ENCODE measurements at places on chromosomes 12 and 14. TPM values are rescaled to one million over a fixed set of nuclear protein-coding genes. Genes with fewer than 3 reads are reported as not detected.
A peak's percentile ranks its signal among the peaks of the same experiment; 100 is the strongest.

Gene CLEC2A
- not detected for total RNA-seq

Gene PLEK2
- total RNA-seq, result not detected

Gene DIO3
- 1.0 TPM for total RNA-seq

Gene DNAJC22
- total RNA-seq, result not detected

Gene FOXN4
- total RNA-seq, result not detected

GRCh38 chr12:5461966-5462365 lies 30.1 kb downstream of the NTF3 start:
- no peak for DNase-seq
- H3K4me1 ChIP-seq, result no peaks in the 10 kb centered on the region
- H3K27me3 ChIP-seq, result no peaks in the 10 kb centered on the region
- H3K27ac ChIP-seq, result no peak overlapping the region

DNA sequence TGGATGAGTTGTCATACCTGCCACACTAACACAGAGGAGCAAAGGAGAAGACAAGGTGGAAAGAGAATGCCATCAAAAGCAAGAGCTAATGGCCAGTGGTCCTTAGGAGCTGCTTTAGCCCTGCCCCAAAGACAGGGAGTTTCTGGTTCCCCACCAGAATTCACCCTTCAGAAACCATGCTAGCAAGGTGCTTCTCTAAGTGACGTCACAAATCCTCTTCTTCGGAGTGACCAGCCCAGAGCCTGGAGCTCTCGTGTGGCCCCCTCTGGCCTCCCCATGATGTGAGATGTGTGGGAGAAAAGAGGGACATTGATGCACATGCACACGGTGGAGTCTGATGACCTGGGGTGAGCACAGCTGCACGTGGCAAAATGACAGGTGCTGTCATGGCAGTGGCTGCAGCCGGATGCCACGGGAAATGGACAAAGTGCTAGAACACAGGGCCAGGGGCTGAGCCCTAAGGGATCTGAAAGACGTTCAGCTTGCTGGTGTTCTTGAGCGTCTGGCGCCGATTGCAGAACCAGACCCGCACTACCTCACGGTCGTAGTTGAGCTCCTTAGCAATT lies 16.9 kb upstream of the TFCP2 start:
- H3K36me3 ChIP-seq, result no peaks in the 10 kb centered on the region
- no peak for DNase-seq
- no peak overlapping the region for H3K4me3 ChIP-seq
- no peaks in the 10 kb centered on the region for H3K27me3 ChIP-seq

DNA sequence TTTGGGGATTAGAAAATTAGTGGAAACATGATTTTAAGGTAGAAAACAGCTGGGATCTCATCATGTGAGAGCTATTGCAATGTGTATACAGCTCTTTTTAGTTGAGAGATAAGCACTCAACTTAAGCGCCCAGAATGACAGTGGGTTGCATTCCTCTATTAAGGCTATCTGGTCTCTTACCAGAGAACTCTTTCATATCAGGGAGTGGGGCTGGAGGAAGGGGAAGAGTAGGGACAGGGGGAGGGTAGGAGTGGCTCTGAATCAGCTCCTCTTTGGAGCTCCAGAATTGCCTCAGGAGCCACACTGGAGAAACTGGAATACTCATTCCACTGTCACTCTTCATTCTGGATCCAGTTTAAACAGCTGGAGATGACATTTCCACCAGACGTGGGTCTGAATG lies 9.2 kb upstream of the PLEKHG3 start:
- H3K4me3 ChIP-seq, result no peak overlapping the region
- no peak overlapping the region for H3K27ac ChIP-seq
- peaks cover 6% of the 10 kb centered on the region for H3K4me1 ChIP-seq
- no peak for DNase-seq

- H3K36me3 ChIP-seq, result no peaks in the 10 kb centered on the region
- H3K4me3 ChIP-seq, result no peak overlapping the region
- H3K27me3 ChIP-seq, result no peaks in the 10 kb centered on the region
- no peaks in the 10 kb centered on the region for H3K4me1 ChIP-seq
- no peak for DNase-seq
Measured at GRCh38 chr14:67395086-67395875, 16.7 kb downstream of the PLEK2 start.

GRCh38 chr12:89239534-89239933 lies 112.8 kb downstream of the DUSP6 start:
- no peaks in the 10 kb centered on the region for H3K27me3 ChIP-seq
- no peaks in the 10 kb centered on the region for H3K36me3 ChIP-seq
- H3K27ac ChIP-seq, result no peak overlapping the region
- no peaks in the 10 kb centered on the region for H3K4me1 ChIP-seq

DNA sequence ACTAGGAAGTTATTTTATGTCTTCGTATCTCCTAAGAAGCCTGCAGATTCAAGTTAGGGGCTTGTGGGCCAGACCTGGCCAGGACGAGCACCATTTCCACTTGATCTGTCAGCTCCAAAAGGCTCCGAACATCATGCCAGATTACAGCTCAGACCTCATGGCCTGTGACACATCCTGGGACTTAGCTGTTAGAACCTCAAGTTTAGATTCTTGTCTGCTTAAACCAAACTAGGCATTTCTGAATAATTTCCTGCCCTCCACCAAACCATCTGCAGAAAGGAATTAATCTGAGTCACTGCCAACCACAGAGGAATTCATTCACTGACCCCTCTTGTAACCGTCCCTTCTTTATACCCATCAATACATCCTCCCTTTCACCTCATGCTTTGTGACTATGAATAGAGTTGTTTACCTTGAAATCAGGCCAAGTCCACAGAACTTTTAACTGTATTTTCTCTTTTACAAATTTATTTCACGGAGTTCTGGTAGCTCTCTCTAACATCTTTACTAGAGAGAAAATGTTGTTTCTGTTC lies 120.3 kb downstream of the FBXL14 start:
- H3K27ac ChIP-seq, result no peak overlapping the region
- no peaks in the 10 kb centered on the region for H3K36me3 ChIP-seq
- no peak overlapping the region for H3K4me3 ChIP-seq
- no peaks in the 10 kb centered on the region for H3K27me3 ChIP-seq

DNA sequence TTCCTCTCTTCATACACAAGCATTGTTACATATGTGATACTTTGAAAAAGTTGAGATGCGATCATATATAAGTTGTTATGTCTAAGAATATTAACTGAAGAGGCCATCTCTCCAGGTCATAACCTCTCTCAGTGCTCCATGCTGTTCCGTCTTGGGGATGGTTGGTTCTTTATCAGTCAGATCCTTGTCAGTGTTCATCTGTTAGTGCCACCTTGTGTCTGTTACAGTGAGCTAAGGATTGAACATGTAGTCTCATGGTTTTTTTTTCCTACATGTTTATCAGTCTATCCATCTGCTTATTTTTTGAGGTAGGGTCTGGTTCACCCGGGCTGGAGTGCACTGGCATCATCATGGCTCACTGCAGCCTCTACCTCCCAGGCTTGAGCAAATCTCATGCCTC lies 30.5 kb downstream of the EP400 start:
- no peak overlapping the region for H3K4me3 ChIP-seq
- H3K4me1 ChIP-seq, result no peaks in the 10 kb centered on the region
- no peak overlapping the region for H3K27ac ChIP-seq
- H3K36me3 ChIP-seq, result peaks cover 52% of the 10 kb centered on the region
- H3K27me3 ChIP-seq, result no peaks in the 10 kb centered on the region

DNA sequence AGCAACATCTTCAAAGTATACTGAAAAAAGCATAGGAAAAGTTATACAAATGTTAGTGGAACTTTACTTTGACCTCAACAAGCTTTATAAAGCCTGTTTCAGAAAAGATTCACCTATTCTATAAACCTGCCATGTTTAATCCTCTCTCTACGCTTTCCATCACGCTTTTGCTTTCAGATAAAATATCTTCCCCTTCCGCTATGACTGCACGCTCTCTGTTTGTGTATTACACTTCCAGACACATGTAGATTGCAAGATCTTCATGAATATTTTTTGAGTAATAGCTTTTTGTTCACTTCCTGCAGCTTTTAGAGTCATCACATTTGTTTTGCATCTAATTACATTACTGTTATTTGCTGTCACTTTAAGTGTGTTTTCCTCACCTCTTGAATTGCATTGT lies 271.4 kb downstream of the RASSF9 start:
- H3K27me3 ChIP-seq, result no peaks in the 10 kb centered on the region
- H3K36me3 ChIP-seq, result no peaks in the 10 kb centered on the region
- no peak for DNase-seq

GRCh38 chr12:19035536-19035935 lies 94.0 kb upstream of the PLEKHA5 start:
- H3K27me3 ChIP-seq, result no peaks in the 10 kb centered on the region
- H3K4me3 ChIP-seq, result no peak overlapping the region
- H3K27ac ChIP-seq, result no peak overlapping the region
- no peaks in the 10 kb centered on the region for H3K4me1 ChIP-seq
- H3K36me3 ChIP-seq, result no peaks in the 10 kb centered on the region

- no peak for DNase-seq
- H3K36me3 ChIP-seq, result no peaks in the 10 kb centered on the region
Measured at GRCh38 chr12:21539797-21540196, 13.7 kb downstream of the SPX start.

- H3K4me1 ChIP-seq, result no peaks in the 10 kb centered on the region
- no peak overlapping the region for H3K27ac ChIP-seq
- H3K36me3 ChIP-seq, result no peaks in the 10 kb centered on the region
- DNase-seq, result no peak
- H3K27me3 ChIP-seq, result no peaks in the 10 kb centered on the region
Measured at GRCh38 chr12:82904219-82904790, 217.6 kb downstream of the TMTC2 start.

DNA sequence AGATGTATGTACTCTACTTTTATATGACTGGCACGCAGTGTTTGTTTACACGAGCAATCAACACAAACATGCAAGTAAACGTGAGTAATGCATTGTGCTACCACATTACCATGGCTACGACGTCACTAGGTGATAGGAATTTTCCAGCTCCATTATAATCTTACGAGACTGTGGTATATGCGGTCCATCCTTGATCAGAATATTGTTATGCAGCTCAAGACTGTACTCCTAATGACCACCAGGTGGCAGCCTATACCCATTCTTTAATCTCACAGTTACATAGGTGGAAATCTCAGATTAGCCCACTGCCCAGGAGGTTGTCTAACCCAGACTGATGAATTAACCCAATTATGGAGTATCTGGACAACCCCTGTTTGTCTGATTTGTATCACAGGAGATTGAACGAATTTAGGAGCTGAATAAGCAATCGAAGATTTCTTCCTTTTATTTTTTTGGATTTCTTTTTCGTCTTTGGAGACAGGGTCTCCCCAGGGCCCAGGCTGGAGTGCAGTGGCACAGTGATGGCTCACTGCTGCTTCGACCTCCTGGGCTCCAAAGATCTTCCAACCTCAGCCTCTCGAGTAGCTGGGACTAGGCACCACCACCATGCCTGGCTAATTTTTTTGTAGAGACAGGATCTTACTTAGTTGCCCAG lies 8.7 kb upstream of the TESPA1 start:
- H3K27ac ChIP-seq, result no peak overlapping the region
- no peaks in the 10 kb centered on the region for H3K27me3 ChIP-seq
- DNase-seq, result peak; percentile 15
- H3K36me3 ChIP-seq, result no peaks in the 10 kb centered on the region
- peaks cover 4% of the 10 kb centered on the region for H3K4me1 ChIP-seq

DNA sequence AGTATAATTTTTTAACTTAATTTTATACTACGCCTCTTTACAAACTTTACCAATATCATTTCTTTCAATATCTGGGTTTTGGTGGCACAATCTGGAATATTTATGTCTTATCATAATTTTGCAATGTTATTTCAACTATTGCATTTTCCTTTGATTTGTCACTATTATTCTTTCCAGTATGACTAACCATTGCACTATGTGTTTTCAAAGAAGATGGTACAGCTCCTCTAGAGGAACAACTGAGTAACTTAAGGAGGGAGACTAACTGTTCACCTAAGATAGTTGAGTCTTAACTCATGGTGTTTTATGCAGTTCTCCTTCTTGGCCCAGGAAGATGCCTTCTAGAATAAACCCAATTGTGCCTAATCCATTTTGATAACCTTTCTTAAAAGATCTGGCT lies 60.5 kb upstream of the KIF21A start:
- no peak overlapping the region for H3K4me3 ChIP-seq
- H3K36me3 ChIP-seq, result no peaks in the 10 kb centered on the region
- H3K4me1 ChIP-seq, result no peaks in the 10 kb centered on the region

DNA sequence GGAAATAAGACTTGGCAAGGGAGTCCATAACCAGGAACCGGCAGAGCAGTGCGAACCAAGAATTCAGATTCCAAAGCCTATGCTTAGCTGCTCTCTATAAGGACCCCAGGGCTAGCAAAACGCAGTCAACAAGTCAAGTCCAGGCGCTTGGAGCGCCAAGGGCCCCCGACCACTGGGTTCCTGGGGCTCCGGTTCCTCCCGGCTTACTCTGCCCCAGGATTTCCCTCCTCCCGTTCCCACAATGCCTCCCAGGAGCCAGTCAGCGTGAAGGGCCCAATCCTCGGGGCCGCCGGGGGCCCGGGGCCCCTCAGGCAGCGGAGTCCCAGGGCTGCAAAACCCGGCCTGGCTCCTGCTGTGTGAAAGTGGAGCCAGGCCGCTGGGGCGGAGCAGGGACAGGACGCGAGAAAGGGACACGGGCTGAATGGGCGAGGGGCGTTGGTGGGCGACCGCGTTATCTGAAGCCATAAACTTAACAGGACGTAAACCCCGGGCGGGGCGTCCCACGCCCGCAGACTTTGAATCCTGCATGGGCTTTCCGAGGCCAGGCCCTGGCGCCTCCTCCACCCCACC lies 1.5 kb downstream of the KRT8 start:
- DNase-seq, result no peak
- no peak overlapping the region for H3K27ac ChIP-seq
- H3K4me1 ChIP-seq, result no peaks in the 10 kb centered on the region
- H3K36me3 ChIP-seq, result no peaks in the 10 kb centered on the region

GRCh38 chr12:120916561-120916960 lies 12.4 kb upstream of the SPPL3 start:
- H3K27ac ChIP-seq, result no peak overlapping the region
- no peaks in the 10 kb centered on the region for H3K36me3 ChIP-seq
- no peaks in the 10 kb centered on the region for H3K27me3 ChIP-seq
- no peaks in the 10 kb centered on the region for H3K4me1 ChIP-seq
- DNase-seq, result no peak
- no peak overlapping the region for H3K4me3 ChIP-seq

DNA sequence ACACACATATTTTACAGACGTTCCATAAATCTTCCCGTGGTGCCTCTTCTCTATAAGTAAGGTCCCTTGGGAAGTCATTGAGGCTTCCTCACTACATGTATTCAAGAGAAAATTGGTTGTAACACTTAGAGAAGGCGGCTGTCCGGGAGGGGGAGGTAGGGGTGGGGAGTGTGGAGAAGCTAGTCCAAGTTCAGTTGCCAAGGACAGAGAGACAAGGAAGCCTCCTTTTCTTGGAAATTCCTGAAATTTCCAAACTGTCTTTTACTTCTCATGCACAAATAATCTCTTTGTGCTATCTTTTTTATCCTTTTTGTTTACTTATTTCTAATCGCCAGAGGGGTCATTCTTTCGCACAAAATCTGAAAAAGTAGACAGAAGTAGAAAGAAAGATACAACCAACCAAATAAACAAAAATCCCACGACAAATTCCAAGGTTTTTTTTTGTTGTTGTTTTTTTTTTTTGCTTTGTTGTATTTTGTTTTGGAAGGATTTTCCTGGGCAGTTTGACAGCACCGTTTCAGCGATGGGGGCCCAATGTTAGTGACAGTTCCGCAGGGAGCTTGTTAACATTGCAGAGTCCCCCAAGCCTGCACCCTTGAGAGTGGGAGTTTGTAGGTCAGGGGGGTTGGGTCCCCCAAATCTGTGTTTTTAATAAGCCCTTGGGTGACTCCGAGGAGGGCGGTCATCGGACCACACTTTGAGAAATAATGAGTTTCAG lies 45.2 kb downstream of the MAP1LC3B2 start:
- H3K27me3 ChIP-seq, result peaks cover 15% of the 10 kb centered on the region
- DNase-seq, result no peak
- no peak overlapping the region for H3K4me3 ChIP-seq
- H3K4me1 ChIP-seq, result peaks cover 8% of the 10 kb centered on the region
- no peaks in the 10 kb centered on the region for H3K36me3 ChIP-seq

GRCh38 chr12:129558036-129558435 lies 345.8 kb downstream of the TMEM132D start:
- no peak for DNase-seq
- no peaks in the 10 kb centered on the region for H3K36me3 ChIP-seq
- H3K27ac ChIP-seq, result no peak overlapping the region
- H3K27me3 ChIP-seq, result no peaks in the 10 kb centered on the region
- no peak overlapping the region for H3K4me3 ChIP-seq

Measured in gastrocnemius medialis (tissue), 4 donors.